ENCODE measurements at places on chromosomes 7 and 10. TPM values are rescaled to one million over a fixed set of nuclear protein-coding genes. Genes with fewer than 3 reads are reported as not detected.

GRCh38 chr7:2517678-2518507 is 1.7 kb upstream of the LFNG start:
- DNase-seq = no peak

LRCH4 gene
- total RNA-seq = 31.1 TPM

CEP55 gene
- total RNA-seq = 0.45 TPM

GRCh38 chr10:31927884-31928548 is 615 bp downstream of the ARHGAP12 start:
- DNase-seq = peak; percentile 84

DNA sequence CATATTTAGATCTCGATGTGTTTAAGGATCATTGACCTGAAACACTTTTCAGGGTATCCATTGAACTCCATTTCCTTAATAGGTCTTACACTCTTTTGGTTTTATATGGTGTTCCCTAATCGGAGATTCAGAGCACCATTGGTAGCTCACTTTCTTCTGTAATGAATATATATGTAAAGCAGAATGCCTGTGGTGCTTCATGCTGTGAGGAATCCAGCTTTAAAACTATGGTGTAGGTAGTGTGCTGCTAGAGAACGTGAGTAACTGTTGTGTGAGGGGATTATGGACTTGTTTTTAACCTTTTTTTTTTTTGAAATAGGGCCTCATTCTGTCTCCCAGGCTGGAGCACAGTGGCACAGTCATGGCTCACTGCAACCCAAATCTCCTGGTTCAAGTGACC is 376.9 kb upstream of the LRGUK start:
- no peak for DNase-seq

GRCh38 chr7:91263384-91264045 is 718 bp upstream of the FZD1 start:
- DNase-seq = peak; percentile 80

TSPAN15 gene
- 8.7 TPM for total RNA-seq

TRIM73 gene
- 1.4 TPM for total RNA-seq

SUN3 gene
- total RNA-seq = not detected

C7orf57 gene
- total RNA-seq = not detected

GRCh38 chr7:75804004-75804403 is 9.6 kb downstream of the CCL24 start:
- DNase-seq = no peak

- DNase-seq = no peak
These were observed 595 bp downstream of the TBL2 start for GRCh38 chr7:73577627-73578341.

DNA sequence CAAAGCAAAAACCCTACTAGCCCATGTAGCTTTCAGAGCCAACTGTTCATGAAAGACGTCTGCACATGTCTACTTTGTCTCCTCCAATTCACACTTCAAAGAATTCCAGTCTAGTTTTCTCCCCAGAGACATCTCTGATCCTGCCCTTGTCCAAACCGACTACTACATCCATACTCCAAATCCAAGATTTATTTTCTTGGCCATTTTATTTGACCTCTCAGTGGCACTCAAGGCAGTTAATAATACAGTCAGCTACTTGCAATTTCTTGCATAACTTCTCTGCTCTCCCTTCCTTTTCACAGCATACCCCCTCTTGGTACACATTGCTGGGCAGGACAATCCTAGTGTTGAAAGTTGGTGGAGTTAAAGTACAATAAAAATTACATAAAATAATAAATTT is 170.9 kb upstream of the INHBA start:
- DNase-seq = no peak

DNA sequence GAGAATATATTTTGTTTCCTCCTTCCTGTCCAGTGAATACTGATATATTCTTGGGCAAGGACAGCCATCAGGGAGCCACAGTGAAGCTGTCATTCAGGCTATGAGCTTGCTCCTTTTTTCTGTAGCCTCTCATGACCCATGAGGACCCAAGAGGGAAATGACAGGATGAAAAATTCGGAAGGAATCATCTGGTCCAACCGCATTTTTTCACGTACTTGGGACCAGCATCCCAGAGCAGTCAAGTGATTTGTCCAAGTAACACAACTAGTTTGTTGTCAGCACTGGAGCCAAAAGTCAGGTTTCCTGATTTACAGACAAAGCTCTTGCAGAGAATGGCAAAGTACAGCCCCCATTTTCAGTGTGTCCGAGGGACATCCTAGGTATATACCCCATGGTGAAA is 47.2 kb upstream of the AGBL3 start:
- no peak for DNase-seq

PPP1R9A gene
- total RNA-seq = 31.4 TPM

DNA sequence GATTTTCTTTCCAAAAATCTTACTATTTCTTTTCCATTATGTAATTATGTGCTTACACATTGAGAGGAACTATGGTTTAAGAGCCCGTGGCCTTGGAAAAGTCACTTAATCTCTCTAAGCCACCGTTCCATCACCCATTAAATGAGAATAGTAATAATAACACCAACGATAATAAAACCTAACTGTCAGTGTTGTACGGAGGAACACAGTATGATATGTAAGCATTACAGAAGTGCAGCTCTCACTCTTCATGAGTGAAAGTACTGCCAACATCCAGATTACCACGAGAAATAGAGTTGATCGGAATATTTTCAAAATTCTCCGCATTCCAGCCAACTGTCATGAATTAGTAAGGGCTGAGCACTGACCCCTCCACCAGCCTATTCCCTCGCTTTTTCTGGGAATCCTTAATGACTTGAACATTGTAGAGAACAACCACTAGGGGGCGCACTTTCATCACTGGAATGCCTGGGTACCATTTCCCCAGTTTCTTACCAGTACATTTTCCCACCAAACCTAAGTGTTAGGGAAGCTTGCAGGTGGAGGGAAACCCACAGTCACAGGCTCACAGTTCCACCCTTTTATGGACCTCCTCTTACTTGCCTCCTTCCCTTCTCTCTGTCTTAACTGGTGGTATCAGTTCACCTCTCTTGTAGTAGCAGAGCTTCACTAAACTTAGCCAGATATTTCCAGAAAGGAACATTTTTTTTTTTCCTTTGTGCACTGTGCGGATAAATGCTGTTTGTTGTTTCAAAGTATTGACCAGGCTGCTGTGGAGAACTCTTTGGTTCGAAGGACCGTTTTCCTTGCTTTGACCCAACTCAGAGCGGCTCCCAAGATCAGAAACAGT is 27.8 kb downstream of the NKX2-3 start:
- DNase-seq = no peak

ANTXRL gene
- not detected for total RNA-seq

DNA sequence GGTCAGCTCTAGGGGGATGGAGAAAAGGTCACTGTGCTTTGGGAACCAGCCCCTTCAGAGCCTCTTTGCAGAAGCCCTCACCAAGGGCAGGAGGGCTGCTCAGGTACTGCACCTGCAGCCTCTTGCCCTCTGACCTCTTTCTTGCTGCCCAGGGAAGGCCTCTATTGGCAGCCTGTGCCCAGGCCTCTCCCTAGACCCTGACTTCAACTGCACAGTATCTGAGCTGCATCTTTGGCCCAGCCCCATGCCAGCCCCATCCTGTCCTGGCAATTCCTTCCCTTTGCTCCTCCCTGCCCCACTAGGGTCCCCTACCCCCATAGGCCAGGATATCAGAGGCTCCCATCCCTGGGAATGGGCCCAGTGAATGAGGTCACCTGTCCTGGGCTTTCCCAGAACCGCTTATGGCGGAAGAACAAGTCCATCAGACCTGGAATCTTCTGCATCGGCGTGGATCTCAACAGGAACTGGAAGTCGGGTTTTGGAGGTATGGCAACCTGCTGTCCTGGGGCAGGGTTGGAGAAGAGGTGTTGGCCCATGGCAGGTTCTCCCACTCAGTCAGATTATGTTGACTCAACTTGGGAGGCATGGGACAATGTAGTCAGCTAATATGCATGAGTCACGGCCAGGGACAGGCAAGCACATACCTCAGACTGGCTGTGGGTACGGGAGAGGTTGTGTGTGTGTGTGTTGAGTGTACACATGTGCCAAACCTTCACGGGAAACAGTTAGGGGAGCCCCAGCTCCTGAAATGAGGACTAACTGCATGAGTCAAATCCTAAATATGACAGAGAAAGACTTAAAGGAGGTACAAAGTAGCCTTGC is 17.1 kb upstream of the CPA1 start:
- no peak for DNase-seq

CYP3A5 gene
- total RNA-seq = 0.84 TPM

MYL10 gene
- total RNA-seq = not detected

MUC3A gene
- total RNA-seq = 0.06 TPM

GRCh38 chr7:17159500-17160037 is 138.9 kb upstream of the AHR start:
- no peak for DNase-seq

- no peak for DNase-seq
These were observed 44.2 kb upstream of the SLC29A4 start for GRCh38 chr7:5238500-5238899.

NKX1-2 gene
- total RNA-seq = not detected

DNA sequence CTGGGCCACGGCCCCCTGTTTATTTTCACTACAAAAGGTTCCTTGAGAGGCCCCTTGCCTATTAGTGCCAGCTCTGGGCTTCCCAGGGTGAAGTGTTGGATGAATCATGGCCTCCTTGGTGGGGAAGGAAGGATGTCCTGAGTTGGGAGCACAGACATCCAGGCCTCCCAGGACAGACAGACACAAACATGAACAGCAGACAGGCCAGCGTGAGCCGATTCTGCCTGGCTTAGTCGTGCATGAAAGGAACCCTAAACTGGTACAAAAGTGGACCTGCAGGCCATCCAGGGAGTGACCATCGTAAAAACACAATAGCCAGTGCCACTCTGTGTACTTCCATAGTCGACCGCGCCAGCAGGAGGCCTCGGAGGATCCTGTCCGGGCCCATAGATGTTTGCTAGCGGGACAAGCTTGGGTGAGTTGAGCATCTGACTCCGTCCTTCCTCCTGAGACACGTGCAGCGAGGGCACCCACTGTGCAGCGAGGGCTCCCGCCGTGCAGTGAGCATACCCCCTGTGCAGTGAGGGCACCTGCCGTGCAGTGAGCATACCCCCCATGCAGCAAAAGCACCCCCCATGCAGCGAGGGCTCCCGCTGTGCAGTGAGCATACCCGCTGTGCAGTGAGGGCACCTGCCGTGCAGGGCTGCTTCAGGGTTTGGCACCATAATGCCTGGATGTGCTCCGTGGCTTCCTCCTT is 51.3 kb upstream of the PRKAR1B start:
- DNase-seq = no peak

DNA sequence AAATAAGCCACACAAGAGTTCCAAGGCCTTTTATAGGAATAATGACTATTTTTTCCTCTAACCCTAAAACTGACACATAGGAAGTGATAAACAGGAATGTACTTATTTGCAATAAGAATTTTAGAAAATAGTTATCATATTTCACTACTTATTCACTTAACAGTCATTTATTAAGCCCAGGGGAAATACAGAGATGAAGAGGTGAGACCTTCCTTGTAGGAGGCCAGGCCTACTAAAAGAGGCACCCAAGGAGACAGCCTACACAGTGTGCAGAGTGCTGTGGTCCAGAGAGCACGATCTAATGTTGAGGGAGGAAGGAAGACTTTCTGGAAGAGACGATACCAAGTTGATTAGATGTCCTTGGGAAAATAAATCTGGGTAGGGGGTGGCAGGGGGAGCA is 45.0 kb upstream of the PPP1R3C start:
- DNase-seq = no peak

PAX4 gene
- total RNA-seq = not detected

KAZALD1 gene
- 19.1 TPM for total RNA-seq

DNA sequence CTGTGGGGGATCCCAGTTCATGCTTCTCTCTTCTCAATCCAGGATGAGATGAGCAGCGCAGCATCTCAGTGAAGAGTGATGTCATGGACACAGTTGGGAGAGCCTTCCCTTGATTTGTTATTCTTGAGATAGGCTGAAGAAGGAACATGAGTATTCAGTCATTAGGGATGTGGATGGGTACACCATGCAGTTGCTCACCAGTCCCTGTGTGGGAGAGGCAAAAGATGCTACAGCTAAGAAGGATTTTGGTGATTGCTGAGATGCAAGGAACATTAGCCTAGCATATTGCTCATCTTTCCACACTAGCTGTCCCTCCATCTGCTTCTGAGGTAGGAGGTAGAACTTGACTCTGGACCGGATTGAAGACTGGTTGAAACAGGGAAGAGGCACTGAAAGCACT is 179.6 kb downstream of the GALNT17 start:
- no peak for DNase-seq

- peak; percentile 94 for DNase-seq
These were observed at the start of gene CHST3 for GRCh38 chr10:71964098-71964742. Gene CHST3 (plus strand): TSS chr10:71964395. CDS start chr10:72005843, 41,448 bp downstream.

GRCh38 chr7:147047696-147048095 is 931.1 kb downstream of the CNTNAP2 start:
- no peak for DNase-seq

DNA sequence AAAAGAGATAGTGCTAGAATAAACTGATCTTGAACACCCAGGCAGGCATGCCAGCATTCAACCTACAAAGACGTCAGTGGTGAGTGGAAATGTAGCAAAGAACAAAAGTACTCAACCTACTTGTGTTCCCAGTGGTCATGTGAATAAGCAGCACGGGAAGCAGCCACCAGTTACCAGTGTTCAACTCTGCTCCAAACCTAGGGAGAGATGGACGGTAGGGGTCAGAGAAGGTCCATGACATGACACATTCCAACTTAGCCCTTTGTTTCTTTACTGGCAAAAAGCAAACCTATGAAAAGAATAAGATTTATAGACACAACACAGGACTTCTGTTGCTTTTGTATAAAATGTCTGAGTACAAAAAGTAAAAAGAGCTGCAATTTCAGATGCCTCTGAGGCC is 511.4 kb downstream of the XPNPEP1 start:
- DNase-seq = no peak

- no peak for DNase-seq
These were observed 24.1 kb upstream of the ABCC2 start for GRCh38 chr10:99758211-99758891.

- DNase-seq = no peak
These were observed 285.2 kb upstream of the FZD8 start for GRCh38 chr10:35927341-35927740.

DNA sequence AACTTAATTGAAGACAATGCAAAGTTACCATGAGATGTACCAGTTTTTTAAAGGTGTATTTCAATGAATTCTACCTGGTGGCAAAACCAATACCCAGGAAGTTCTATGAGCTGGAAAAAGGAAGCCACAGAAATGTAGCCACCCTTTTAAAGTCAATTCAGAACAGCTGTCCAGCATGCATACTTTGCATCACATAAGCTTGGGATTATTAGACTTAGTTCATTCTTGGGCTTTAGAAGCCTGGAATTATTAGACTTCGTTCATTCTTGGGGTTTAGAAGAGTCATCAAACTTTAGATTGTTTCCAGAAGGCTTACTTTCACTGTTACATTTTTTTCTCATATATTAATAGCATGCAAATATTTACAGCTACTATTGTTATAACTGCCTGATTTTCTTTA is 20.9 kb downstream of the SLC25A13 start:
- DNase-seq = no peak

DNA sequence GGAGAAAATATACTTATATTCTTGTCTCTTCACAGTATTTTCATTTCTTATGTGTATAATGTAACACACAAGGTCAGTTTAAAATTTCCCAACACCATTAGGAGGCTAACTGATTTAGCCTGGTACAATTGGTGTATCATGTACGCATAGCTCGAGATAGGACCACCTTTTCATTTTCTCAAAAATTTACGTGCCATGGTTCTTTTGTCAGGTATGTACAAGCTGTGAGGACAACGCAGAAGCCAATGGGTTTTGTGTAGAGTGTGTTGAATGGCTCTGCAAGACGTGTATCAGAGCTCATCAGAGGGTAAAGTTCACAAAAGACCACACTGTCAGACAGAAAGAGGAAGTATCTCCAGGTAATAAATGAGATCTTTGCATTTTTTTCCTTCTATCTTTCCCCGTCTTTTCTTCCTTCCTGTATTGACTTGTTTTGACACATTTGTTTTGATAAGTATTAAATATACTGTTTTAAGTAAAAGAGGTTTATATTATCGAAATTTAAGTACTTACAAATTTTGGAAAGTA is 55.0 kb downstream of the TRIM24 start:
- DNase-seq = no peak

GJD4 gene
- total RNA-seq = not detected
